Fibroblast of skin of right biceps (primary cell): ENCODE measurements at places on chromosomes 3 and 15.

GRCh38 chr3:122730240-122730639 lies 49.6 kb downstream of the PARP14 start:
- no peak for DNase-seq

- no peak for DNase-seq
Observed at GRCh38 chr3:184805351-184806038, 6.5 kb upstream of the VPS8 start.

DNA sequence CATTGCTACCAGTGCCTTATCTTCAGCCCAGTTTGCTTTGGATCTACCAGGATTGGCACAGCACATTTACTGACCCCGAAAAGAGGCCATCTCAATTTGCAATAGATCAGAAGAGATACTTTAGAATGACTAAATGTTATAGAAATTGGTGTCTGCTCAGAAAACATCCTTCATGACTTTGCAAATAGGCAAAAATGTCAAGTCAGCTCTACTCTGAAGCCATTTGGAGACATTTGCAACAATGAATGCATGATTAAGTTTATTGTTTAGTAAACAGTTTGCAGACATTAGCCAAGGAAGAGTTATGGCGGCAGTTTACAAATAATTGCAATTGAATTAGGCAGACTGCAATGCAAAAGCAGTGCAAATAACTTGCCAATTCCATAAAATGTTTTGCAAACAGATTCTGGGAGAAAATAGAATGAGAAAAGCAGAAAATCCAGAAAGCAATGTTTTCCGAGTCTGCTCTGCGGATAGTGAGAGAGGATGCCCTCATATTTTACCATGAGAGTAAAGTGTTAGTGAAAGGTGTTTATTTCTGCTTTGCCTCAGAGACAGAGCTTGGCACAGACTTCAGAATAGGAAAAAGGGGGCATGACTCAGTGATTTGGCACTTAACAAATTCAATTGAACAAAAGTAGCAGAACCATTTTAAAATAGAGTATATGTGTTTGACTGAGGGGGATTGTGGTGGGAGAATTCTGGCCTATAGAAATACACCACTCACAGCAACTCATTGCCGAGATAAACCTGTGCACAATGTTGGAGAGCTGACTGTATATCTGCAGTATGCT lies 334.9 kb upstream of the NR2F2 start:
- DNase-seq = peak; percentile 22

DNA sequence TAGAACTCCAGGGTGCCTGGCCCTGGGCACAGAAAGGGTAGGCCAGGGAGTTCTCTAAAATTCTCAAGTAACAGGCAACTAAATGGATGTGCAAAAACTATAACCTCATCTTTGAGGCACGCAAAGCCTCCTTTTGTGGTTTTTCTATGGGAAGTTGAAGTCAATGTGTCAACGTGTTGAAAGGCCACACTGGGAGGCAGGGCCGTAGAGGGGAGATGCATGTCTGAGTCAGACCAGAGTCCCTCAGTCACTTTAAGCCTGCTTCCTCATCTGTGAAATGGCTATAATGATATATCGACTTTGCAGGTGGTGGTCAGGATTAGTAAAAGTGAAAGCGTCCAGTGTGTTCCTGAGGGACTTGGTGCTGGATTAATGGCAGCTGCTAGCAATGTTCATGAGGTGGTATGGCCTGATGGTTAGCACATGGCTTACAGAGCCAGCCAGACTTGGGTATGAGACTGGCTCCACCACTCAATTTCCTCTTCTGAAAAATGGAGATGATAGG lies 17.0 kb downstream of the TGM5 start:
- peak; percentile 90 for DNase-seq

- peak; percentile 45 for DNase-seq
Observed at GRCh38 chr15:26970712-26971210, at the start of gene GABRG3. Gene GABRG3 (plus strand): TSS chr15:26971181.

GRCh38 chr3:69865925-69866679 lies 126.8 kb downstream of the MITF start:
- no peak for DNase-seq

GRCh38 chr15:70920981-70921696 lies 28.5 kb downstream of the LRRC49 start:
- no peak for DNase-seq

GRCh38 chr15:89361451-89362202 lies 27.0 kb upstream of the POLG start:
- DNase-seq = peak; percentile 58

- DNase-seq = no peak
Observed at GRCh38 chr3:71876135-71877105, 91.5 kb upstream of the PROK2 start.

- peak; percentile 35 for DNase-seq
Observed at GRCh38 chr15:88256279-88257230, at the start of gene NTRK3. Gene NTRK3 (minus strand): TSS chr15:88256739. CDS start chr15:88256153, 586 bp downstream.

GRCh38 chr3:63654211-63654610 lies 1.7 kb downstream of the SNTN start:
- peak; percentile 71 for DNase-seq
